ENCODE measurements at places on chromosomes 5 and 9. TPM values are rescaled to one million over a fixed set of nuclear protein-coding genes. Genes with fewer than 3 reads are reported as not detected.

The CDH6 gene
- polyA plus RNA-seq, result not detected

DNA sequence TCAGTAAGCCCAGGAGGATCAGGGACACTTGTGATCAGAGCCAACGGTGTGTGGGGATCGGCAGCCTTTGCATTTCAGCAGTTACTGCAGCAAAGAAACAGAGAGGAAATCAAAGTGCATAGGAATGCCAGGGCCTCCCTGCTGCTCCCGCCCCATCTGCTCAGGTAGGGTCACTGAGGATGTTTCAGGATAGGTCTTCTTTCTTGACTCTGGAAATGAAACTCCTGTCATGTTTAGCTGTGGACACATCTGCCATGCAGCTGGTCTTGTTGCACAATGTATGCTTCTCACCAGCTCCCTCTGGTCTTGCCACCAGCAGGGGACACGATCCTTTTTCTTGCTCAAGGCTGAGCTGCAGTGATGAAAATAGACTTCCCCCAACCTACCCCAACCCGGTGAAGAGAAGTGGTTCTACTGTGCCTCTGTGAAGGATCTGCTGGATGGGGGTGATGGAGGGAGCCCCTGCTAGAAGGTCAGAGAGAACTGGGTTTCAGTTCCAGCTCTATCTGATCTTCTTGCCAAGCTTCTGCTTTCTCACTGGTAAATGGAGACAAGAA, 185.2 kb upstream of the KLF4 start:
- no peak for DNase-seq

DNA sequence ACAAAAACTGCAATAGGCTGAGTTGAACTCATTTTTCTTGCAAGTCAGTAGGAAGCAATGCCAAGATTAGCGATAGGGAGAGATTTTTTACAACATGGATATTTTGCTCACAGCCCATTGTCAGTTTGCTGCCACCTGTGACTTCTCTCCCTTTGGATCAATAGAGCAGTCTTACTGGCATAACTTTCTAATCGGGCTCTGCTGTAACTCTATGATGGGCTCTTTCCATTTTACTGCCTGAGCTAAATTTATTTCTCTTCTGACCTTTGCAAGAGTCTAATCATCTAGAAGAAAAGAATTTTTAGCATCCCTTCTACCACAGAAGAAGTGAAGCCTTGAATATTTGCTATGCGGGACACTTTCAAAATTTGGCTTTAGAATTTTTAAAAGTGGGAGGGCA, 53.6 kb upstream of the SGCD start:
- DNase-seq, result no peak

DNA sequence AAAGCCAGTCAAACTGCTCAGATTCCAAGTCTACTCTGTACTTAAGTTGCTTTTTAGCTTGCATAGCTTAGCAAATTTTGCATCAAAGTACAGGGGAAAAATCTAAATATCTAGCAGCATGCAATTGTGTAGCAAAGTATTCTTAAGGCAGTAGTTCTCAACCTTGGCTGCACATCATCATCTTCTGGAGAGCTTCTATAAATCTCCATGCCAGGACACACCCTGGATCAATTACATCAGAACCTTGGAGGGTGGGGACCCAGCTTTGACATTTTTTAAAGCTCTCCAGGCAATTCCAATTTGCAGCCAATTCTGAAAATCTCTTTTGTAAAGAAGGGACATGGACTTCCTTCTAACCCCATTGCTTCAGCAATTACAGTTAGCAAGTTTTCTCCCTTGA, 187.5 kb downstream of the SNCAIP start:
- DNase-seq, result no peak

DNA sequence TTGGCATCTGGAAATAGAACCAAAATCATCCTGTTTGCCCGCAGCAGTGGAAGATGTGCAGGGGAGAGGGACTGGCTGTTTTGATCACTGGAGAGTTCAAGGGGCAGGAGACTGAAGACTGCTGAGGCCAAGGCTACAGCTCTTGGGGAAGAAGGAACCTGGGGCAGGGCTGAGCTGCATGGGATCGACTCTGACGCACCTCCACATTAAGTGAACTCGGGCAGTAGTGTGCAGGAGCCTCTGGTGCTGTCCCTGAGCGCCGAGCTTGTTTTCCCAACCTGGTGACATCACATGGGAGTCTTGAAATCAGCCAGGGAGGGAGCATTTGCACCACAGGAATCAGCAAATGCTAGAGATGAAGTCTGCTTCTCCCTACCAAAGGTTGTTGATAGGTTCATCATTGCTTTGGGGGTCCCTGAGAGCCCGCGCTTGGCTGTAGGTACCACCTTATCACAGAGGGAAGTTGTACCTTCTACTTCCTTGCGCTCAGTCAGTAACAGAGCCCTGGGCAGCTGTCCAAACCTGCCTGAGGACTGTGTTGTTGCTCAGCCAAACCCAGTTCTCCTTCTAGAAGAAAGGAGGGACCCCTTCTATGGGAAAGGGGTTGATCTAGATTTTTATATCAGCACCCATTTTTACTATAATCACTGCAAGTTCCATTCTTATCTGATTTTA, 52.3 kb upstream of the CTSL start:
- DNase-seq, result no peak

DNA sequence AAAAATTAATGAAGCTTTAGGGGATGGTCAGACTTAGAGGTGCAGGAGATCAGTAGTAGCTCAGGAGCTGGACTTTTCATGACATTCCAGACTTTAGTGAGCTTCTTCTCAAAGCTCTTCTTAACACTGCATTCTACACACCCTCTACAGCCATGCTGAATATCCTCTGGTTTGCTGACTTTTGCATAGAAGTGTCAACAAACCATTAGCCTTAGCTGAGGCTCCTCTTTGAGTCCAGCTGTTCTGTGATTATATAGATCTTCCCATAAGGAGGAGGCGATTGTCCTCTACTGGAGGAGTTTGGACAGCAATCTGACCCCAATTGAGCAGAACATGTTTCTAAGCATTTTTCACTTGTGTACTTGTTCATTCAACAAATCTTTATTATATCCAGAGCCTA, 75.0 kb upstream of the RUSC2 start:
- DNase-seq, result no peak
